ENCODE measurements at places on chromosomes 16 and 17.

- DNase-seq = peak; percentile 83
Observed at GRCh38 chr16:30956601-30957455, 726 bp upstream of the SETD1A start.

DNA sequence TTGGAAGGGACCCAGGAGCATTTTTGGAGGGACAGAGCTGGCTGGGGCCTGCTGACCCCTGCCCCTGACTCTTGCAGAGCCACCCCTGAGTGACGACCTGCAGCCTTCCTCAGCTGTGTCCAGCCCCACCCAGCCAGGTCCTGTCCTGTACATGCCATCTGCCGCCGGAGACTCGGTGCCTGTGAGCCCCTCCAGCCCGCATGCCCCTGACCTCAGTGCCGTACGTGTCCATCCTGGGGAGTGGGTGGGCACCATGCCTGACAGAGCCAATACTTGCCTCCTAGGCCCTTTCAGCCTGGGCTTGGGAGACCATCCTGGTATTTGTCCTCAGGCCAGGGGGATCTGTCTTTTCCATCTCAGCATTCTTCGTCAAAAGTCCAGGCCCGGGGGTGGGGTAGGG lies 27.5 kb downstream of the UNC13D start:
- DNase-seq = no peak

- no peak for DNase-seq
Observed at GRCh38 chr17:73933164-73933766, 270.2 kb upstream of the RPL38 start.

DNA sequence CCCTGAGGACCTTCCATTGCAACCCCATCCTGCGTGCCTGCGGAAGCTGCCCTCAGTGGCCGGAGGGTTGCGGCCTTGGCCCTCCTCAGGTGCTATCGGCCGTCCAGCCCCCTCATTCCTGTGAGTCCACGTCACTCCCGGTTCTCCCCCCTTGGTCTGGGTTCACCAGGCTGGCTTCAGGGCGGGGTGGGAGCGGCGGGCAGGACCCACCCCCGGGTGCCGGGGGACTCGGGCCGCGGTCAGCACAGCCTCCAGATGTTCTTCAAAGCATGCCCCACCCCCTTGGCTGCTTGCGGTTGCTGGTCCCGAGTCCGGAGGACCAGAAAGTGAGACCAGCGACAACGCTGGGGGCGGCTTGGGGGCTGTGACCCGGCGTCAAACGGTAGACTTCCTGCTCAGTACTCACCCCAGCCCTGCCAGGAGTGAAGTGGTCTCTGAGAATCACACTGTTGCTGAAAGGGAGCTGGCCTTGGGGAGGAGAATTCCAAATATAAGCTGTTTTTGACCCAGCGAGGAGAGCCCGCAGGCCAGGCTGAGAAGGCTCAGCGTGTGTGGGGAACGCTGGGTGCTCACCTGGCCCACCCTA lies 4.5 kb downstream of the ZNF469 start:
- DNase-seq = no peak

GRCh38 chr17:9239246-9239792 lies 218.0 kb downstream of the NTN1 start:
- no peak for DNase-seq

GRCh38 chr17:74623693-74624093 lies at the start of gene CD300E:
CD300E (minus strand) TSS chr17:74623738; CDS start chr17:74623621, 117 bp downstream.
- no peak for DNase-seq
